Activated CD8-positive, alpha-beta memory T cell treated with anti-CD3 and anti-CD28 coated beads for 4 hours (primary cell): ENCODE measurements at places on chromosomes 1 and 21.

- no peak for DNase-seq
Measured at GRCh38 chr1:39310015-39310414, 105.5 kb downstream of the MACF1 start.

DNA sequence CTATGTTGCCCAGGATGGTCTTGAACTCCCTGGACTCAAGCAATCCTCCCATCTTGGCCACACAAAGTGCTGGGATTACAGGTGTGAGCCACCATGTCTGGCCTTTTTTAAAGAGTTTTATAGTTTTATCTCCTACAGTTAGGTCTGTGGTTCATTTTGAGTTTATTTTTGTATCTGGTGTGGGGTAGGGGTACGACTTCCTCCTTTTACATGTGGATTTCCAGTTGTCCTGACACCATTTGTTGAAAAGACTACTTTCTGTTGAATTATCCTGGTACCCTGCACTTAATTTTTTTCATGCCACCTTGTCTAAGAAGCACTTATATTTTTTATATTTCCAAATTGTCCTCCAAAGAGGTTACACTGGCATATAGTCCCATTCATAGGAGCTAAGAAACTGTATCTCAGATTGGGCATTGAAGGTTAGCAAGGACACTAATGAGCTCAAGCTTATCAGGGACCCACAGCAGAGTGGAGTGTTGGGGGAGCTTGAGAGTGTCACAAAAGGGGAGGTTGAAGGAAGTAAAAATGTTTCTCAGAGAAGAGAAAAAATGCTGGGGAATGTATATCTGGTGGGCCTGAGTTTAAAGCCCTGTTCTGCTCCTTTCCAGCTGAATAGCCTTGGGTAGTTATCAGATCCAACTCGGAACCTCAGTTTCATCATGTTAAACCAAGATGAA is 23.4 kb upstream of the MEF2D start:
- DNase-seq = no peak

- no peak for DNase-seq
Measured at GRCh38 chr1:150902346-150902745, 15.4 kb downstream of the CTXND2 start.

- no peak for DNase-seq
Measured at GRCh38 chr1:1348420-1349255, 580 bp downstream of the DVL1 start.

- DNase-seq = no peak
Measured at GRCh38 chr1:180785887-180786286, 126.8 kb upstream of the KIAA1614 start.

GRCh38 chr21:45167796-45168222 is 93.4 kb downstream of the ADARB1 start:
- no peak for DNase-seq

- no peak for DNase-seq
Measured at GRCh38 chr1:30933874-30934252, 25.3 kb upstream of the SDC3 start.

GRCh38 chr1:181038399-181038873 is 4.7 kb downstream of the MR1 start:
- DNase-seq = no peak

DNA sequence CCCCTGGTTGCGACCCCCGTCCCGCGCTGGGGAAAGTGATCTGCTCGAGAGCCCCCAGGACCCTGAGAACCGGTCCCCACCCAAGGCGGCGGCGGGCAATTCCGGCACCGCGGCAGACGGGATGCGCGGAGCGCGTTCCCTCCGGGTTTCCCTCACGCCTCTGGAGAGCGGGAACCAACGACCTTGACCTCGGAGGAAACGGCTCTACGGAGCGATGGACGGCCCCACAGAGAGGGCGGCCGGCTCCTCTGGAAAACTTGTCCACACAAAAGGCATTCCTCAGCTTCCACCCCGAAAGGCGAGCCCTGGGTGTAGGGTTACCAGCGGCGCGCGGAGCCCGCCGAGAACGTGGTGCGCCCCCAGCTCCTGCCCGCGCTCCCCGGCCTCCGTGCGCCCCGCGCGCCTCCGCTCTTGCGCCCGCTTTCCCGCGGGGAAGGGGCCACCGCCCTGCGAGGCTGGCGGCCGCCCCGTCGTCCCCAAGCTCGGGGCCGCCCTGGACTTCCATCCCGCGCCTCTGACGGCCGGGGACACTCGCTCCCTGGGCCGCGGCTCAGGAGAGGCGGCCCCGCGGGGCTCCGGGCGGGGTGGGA is 391 bp upstream of the KIAA1614 start:
- DNase-seq = no peak

DNA sequence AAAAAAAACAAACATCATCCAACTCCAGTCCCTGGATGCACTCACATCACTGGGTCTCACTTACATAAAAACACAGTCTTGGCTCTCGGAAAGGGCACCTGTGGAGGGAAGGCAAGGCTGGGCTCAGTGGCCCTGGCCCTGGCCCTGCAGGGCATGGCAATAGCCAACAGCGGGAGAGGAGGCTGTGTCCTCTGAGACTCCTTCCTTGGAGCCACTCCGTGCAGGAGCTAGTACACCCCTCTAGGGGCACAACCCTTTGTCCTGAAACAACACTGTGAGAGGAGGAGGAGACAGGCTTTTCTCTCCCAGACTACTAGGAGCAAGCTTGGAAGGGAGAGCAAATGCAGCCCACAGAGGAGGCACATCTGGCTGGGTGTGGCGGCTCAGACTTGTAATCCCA is 28.0 kb downstream of the URB1 start:
- DNase-seq = no peak

GRCh38 chr1:168085401-168085872 is 51.3 kb downstream of the GPR161 start:
- no peak for DNase-seq

DNA sequence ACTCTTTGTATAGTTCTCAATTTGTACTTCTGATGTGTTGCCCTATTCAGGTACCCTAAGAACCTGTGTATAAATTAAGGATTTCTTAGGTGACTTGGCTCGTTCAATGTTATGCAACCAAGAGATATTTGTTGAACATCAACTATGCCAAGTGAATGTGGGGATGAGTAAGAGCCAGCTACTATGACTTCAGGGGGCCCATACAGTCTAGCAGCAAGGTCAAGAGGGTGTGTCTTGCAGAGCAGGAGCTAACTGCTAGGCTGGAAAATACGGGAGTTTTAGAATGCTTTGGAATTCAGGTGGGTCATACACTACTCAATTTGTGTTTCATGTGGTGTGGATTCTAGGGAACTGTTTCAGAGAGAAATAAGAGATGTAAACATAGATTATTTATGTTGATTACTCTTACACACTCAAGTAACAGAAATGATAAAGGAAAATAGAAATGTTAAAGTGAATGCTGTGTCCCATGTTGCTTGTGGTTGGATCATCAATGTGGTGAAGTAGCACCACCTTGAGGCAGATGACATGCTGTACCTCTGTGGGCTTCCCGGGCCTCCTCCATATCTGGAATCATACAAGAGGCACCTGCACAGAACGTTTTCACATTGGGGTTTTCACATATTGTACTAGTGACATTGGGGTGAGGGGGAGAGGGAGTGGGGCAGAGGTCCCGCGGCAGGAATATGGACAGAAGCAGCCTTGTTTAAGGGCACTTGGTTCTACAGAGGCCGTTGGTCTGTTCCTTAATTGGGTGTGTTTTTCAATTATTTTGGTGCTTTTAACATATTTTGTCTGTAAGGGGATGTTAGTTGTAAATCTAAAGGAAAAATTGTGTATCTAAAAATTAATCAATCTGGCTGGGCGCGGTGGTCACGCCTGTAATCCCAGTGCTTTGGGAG is 12.4 kb downstream of the ARPC5 start:
- DNase-seq = no peak

GRCh38 chr21:30014886-30015285 is 75.1 kb upstream of the GRIK1 start:
- no peak for DNase-seq

GRCh38 chr1:73761559-73761958 is 436.4 kb downstream of the LRRIQ3 start:
- no peak for DNase-seq

GRCh38 chr1:230745071-230745470 is 2.1 kb upstream of the CAPN9 start:
- DNase-seq = no peak

DNA sequence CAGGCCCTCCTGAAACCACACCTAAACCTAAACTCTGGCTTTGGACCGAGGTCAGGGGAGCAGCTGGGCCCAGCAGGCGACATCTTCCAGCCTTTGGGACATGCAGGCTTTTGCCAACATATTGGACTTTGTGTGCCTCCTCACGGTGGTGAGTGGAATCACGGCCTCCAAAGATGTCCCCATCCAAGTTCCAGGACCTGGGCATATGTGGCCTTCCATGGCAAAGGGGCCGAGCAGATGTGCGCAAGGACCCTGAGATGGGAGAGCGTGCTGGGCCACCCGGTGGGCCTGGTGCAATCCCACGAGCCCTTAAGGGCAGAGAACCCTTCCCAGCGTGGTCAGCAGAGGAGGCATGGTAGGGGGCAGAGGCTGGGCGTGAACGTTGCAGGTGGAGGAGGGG is 160.8 kb upstream of the C1orf174 start:
- no peak for DNase-seq

DNA sequence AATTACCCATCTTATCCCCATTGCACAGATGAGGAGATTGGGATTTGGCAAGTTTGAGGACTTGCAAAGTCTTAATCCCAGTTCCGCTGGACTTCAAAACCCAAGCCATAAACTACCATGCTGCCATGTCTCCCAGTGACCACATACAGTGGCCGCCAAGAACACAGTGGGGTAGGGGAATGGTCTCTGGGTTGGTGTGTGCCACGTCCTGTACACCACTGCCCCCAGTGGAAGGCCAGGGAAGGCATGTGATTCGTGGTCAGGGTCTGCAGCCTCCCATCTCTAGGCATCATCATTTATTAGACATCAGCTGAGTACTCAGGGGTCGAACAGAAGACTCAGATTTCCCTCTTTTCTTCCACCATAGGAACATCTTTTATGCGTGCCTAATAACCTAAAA is 76.0 kb downstream of the MAN1C1 start:
- no peak for DNase-seq

GRCh38 chr1:232551386-232551785 is 78.5 kb downstream of the SIPA1L2 start:
- no peak for DNase-seq

DNA sequence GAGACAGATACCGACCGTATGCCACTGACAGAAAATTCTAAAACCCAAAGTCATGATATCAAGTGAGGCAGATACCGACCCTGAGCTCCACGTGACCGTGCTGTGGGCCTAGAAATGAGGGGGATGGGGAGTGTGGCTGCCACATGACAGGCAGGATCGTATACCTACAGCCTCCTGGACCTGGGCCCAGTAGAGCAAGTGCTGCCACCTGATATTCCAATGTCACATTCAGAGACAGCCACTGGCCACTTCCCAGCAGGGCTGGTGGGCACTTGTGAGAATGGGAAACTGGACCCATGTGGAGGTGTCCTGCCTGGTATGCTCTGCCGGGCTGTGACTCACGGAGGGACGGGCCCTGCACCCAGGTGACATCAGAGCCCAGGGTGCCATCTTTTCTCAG is 44.6 kb upstream of the CLDN14 start:
- no peak for DNase-seq

GRCh38 chr1:162256287-162256686 is 120.4 kb downstream of the SPATA46 start:
- DNase-seq = no peak

- DNase-seq = no peak
Measured at GRCh38 chr1:108732398-108732797, 14.1 kb upstream of the STXBP3 start.

GRCh38 chr1:84083307-84083706 is 60.8 kb upstream of the PRKACB start:
- no peak for DNase-seq
